ENCODE measurements at places on chromosomes 16 and 17.

DNA sequence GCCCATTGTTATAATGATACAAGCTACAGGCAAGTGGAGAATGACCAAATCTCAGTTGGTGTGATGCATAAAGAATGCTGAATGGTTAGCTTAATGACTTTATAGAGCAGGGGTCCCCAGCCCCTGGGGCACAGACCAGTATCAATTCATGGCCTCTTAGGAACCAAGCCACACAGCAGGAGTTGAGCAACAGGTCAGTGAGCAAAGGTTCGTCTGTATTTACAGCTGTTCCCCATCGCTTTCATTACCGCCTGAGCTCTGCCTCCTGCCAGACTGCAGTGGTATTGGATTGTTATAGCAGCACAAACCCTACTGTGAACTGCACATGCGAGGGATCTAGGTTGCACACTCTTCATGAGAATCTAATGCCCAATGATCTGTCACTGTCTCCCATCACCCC lies 114.0 kb upstream of the ZFHX3 start:
- DNase-seq: no peak

DNA sequence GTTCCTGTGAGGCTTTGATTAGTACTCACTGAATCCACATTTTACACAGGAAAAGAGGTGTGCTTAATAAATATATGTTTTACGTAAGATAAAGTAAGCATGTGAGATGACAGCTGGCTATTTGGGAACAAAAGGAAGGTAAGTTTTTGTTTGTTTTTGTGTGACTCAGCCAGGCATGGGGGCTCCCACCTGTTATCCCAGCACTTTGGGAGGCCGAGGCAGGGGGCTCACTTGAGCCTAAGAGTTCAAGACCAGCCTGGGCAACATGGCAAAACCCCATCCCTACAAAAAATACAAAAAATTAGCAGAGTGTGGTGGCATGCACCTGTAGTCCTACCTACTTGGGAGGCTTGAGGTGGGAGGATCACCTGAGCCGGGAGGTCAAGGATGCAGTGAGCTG lies 17.9 kb downstream of the GPR142 start:
- no peak for DNase-seq

- DNase-seq: no peak
These were observed 616.0 kb upstream of the CDH11 start for GRCh38 chr16:65737831-65738230.

GRCh38 chr17:31581491-31581890 lies 190.0 kb downstream of the RAB11FIP4 start:
- no peak for DNase-seq

DNA sequence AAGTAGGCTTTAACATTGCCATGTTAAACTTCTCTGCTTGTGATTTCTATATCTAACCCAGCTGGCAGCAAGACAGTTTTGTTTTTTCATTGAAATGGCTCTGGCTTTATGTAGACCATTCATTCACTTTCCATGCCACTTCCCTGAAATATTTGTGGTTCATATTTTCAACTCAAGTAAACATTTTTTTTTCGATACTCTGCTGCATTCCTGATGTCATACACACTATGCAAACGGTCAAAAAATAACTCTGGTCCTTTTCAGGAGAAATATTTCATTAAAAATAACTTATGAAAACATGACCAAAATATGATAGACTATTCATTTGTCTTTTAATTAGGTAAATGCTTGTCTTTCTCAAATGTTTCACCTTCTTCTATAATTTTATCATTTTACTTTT lies 116.3 kb downstream of the USP22 start:
- DNase-seq: no peak

DNA sequence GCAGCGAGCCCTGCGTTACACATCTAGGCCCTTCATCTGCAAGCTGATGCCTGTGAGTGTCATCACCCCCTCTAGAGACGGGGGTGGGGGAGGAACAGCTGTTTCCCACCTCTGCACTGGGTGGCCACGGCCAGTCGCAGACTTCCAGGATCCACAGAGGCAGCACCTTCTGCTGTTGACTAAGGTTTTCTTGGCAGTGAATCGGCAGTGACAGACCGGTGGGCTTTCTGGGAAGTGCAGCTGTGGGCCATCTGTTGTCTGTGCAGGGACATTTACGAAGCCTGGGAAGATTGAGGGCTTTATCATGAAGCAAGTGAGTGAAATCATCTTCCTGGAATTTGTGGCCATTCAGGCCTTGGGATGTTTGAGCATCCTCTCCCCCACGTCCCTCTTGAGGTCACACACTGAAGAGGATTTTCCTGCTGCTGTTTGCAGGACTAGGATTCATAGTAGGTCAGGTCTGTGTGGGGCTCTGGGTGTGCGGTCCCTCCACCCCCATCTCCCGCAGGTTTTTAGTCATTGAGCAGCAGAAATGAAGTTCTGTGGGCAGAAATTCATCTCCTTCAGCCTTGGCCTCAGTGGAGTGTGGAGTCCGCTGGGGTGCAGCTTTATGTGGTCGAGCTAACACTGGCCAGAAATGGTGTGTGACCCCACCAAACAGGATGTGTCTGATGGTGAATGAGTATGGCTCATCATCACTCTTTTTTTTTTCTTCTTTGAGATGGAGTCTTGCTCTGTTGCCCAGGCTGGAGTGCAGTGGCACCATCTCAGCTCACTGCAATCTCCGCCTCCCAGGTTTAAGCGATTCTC lies 12.0 kb downstream of the PGS1 start:
- DNase-seq: no peak

GRCh38 chr16:84284154-84284722 lies 10.4 kb upstream of the WFDC1 start:
- DNase-seq: no peak

DNA sequence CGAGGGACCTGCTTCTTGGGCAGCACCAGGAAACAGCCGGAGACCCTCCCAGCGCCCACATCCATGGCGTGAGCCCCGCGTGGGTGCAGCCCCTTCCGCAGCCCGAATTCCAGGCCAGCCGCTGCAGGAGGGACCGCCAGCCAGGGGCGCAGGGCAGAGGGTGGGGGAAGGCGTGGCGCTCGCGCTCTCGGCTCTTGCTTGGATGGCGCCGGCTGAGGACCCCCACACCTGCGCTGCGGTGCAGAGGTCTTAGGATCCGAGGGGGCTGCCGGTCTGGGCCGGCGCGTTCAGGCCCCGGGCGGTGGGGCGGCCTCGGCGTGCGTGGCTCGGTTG lies 28.8 kb downstream of the ACTG1 start:
- no peak for DNase-seq
